Stromal cell of bone marrow (primary cell): ENCODE measurements at places on chromosomes 12 and 14.

DNA sequence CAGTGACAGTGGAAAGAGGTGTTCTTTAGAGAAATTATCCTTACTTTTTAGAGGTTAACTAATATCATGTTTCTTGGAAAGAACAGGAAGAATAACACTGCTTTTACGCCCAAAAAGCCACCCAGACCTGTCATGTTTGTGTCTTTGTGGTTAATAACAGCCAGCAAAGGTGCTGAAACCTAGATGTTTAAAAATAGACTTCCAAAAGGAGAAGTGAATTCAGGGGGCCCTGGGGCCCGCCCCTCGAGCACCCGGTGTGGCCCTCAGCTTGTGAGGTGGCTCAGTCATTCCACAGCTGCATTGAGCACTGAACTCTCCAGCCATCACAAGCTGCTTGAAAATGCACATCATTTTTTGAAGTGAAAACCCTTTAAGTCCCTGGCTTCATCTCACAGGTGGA is 20.8 kb upstream of the AMN start:
- no peak for DNase-seq

- DNase-seq: no peak
Observed at GRCh38 chr12:18646286-18646890, 91.4 kb downstream of the PLCZ1 start.

GRCh38 chr14:59829469-59830337 is 40.9 kb downstream of the RTN1 start:
- peak; percentile 27 for DNase-seq

DNA sequence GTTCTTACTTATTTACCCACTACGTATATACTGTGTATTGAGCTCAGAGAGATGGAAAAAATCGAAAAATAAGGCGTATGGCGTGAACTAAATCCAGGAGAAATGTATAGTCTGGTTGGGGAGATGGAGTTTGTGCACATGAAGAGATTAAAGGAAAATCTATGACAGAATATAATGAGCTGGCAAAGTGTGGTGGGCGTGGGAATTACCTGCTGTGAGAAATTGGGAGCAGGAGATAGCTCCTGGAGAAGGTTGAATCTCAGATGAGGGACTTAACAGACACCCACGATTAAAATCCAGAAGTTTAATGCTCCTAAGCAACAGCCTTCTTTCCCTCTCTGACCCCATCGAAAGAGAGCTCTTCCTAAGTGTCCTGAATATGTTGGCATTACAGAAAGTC is 224.2 kb upstream of the FKBP4 start:
- DNase-seq: no peak
